ENCODE measurements at places on chromosomes 1 and 21.

- no peak for DNase-seq
These were observed 77.8 kb downstream of the TIAM1 start for GRCh38 chr21:31266241-31266640.

DNA sequence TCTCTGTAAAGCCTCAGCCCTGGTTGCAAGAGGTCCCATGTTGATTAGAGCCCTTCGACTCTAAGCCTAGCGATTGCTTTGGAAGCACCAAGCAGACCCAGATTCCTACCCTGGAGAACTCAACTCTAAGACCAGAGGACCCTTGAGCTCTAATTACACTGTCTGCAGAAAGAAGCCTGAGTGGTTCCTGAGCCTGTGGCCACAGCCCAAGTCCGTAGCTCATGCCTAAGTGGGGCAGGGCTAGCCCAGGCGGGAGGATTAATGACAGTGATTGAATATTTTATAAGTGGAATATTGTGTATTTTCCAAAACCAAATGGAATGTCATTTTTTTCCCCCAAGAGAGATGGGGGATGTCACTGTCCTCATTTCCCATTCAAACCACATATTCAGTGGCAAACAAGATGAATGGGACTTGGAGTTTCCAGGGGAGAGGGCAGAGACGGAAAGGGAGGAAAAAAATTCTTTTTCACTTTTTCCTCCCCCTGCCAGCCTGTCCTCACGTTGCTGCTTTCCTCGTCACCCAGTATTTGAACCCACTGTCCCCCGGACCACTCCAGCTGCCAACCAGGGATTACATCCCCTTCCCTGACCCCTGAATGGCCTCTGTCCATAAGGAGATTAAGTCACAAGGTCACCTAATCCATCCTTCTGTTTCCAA is 79.6 kb upstream of the CTTNBP2NL start:
- no peak for DNase-seq

- DNase-seq = no peak
These were observed 149.9 kb downstream of the CLIC6 start for GRCh38 chr21:34818662-34819158.

DNA sequence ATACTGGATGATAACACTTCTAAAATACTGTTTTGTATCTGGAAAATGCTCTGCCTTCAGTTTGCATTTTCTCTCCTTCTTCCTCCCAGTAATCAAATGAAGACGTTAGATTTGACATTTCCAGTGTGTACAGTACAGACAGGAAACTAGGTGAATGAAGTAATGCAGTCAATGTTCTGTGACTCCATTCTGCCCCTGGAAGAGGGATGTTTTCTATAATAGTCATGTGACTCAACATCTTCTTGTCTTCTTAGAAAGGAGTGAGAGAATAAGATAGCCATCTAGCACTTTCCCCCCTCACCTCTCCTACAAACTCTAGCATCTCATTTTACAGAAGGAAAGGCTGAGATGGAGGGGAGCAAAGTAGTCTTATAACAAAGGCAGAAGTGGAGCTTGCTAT is 77.6 kb downstream of the DDR2 start:
- DNase-seq = no peak

DNA sequence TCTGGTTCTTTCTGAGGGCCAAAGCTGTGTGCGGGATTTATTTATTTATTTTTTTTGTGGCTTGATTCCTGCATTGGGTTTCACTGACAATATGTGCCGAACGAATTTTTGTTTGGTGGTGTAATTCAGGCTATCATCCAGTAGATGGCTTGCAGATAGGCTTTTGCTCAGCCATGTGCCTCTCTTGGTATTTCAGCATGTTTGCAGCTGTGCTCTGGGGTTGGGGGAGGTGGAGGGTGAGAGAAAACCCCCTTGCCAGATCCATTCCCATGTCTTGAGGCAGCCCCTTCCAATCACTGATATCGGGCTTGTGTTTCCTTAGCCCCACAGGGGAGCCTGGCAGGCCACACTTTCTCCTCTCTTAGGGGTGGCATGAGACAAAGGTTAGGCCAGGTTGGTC is 302.4 kb downstream of the PTGER3 start:
- no peak for DNase-seq

GRCh38 chr21:41866274-41866809 is 12.8 kb downstream of the PRDM15 start:
- DNase-seq = no peak

GRCh38 chr1:238187575-238187949 is 296.8 kb upstream of the ZP4 start:
- DNase-seq = no peak

DNA sequence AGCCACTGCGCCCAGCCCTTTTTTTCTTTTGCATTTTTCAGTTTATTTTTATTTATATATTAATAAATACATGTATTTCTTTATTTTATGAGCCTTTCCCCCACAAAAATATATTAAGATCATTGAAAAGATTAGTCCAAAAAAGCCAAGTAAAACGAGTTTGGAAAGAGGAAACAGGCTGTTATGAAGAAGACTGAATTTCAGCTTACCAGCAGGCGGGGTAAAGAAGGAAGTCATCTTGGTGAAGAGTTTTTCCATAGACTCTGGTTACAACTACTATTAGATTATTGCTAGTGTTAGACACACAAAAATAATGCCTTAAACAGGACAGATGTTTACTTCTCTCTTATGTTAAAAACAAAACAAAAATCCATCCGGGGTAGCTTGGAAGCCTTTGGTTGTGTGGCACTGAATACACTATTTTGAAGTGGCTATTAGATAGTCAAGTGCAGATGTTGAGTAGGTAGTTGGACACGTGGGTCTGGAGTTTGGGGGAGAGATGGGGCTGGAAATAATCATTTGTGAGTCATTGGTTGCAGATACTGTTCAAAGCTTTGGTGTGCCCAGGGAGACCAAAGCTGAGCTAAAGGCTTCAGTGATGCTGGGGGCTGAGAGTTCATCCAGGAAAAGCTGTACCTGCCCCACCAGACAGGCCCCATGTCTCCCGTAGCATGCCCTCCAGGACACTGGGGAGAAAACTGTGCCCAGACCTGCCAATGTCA is 8.7 kb upstream of the LRRC71 start:
- no peak for DNase-seq

GRCh38 chr1:246798107-246798506 is 73.9 kb downstream of the SCCPDH start:
- no peak for DNase-seq

DNA sequence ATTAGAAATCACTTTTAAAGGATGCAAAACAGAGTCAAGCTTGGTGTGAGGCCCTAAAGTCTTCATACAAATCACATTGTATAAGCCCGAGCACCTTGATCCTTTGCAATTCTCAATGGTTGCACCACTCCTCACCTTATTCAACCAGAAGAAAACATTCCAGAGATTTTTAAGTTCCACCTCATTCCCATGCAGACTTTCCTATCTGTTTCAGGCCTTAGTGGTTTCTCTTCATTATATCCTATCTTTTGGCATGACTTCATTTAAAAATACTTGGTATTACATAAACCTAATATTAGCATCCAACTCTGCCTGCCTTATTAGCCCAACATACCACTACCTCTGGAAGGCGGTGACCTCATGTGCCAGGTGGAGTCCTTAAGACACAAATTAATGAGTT is 9.3 kb upstream of the GREM2 start:
- no peak for DNase-seq

GRCh38 chr1:235635938-235636662 is 13.5 kb downstream of the GNG4 start:
- DNase-seq = no peak

GRCh38 chr21:28380241-28380640 is 612.4 kb downstream of the LTN1 start:
- DNase-seq = no peak

DNA sequence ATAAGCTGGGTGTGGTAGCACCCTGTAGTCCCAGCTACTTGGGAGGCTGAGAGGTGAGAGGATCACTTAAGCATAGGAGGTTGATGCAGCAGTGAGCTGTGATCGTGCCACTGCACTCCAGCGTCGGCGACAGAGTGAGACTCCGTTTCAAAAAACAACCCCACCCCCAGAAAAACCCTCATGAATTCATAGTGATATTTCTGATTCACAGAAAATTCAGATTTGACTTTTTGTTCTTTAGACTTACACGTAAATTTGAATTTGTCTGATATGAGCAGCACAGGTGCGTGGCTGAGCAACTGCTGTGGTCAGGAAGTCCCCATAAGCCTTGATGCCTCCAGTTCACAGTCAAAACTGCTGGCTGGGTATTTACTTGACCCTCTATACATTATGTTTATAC is 10.0 kb upstream of the MORC3 start:
- peak; percentile 32 for DNase-seq

DNA sequence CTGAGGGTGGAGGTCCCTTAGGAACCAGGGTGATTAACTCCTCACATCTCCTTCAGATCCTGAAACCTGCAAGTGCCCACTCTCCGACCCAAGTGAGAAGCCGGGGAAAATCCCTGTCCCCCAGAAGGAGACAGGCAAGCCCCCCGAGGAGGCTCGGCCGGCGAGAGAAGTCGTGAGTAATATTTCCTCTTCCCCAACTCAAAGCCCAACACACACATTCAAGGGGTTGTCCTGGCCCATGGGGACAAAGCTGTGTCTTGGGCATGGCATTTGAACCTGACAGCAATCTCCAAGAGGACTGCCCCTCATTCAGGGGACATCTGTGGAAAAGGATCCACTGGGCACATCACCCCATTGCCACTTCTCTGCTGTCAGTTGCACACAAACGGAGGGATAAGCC is 23.6 kb downstream of the VASH2 start:
- DNase-seq = no peak

DNA sequence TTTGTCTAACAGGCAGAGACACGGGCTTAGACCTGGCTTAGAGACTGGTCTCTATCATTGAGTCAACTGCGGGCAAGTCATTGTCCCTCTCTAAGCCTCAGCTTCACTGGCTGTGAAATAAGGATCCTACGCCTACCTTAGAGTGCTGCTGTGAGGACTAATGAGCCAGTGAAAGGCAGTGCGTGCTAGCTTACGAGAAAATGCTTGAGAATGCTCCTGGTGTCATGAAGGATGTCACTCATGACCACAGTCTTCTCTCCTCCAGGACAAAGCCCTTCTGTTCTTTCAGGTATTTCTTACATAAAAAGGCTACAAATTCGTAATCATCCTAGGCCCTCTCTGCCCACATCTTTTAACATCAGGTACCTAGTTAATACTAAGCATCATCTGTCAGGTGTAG is 16.5 kb upstream of the A3GALT2 start:
- no peak for DNase-seq

- no peak for DNase-seq
These were observed 1.2 kb downstream of the PTPN14 start for GRCh38 chr1:214550013-214550856.

DNA sequence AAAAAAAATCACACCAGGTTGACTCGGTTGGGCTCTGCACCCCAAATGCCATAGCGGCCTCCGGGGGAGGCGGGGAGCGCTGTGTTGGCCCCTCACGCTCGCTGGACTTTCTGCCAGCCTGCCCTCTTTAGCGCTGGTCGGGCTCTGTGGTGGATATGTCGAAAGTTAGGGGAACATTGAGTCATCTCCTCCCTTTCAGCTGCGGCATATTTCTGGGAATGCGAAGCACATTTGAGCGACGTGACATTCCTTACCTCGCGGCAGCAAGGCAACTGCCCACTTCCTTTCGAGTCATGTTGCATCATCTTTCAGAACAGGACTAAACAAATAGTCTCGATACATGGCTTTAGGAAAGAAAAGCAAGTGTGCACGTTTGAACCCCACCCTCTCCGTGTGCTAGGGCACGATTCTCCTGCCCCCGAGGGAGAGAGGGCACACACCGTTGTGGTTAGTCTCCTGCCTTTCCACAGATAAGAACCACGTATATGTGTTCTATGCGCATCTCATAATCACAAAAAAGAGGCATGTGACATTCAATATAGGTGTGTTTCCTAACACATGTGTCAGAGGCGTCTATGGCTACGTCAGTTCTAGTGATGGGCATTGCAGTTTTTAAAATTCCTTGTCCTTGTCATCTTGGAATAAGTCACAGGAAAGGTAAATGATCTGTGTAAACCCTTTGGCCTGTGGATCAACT is 105.9 kb upstream of the SLC45A1 start:
- no peak for DNase-seq

DNA sequence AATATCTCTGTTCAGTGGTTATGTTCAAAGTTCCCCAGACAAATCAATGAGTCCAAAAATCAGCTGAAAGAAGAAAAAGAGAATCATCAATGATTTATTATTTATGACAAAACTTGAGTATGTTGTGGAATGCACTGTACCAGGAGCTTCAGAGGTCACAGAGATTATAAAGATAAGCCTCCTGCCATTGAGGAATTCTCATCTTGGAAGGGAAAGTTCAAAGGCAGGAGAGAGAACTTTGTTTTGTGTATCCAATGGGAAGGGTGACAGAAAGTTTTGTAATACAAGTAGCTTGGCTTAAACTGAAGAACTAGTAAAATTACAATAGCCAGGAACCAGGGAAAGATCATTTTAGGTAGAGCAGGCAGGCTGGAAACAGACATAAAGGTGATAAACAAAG is 367.7 kb downstream of the VAV3 start:
- DNase-seq = no peak

GRCh38 chr1:36863500-36863899 is 170.8 kb downstream of the GRIK3 start:
- DNase-seq = no peak

- no peak for DNase-seq
These were observed 296.3 kb downstream of the PTBP2 start for GRCh38 chr1:97017895-97018294.

GRCh38 chr1:109331113-109331512 is 24.3 kb upstream of the MYBPHL start:
- no peak for DNase-seq

GRCh38 chr1:71804140-71804539 is 478.2 kb downstream of the NEGR1 start:
- no peak for DNase-seq

GRCh38 chr1:235054936-235055335 is 73.7 kb downstream of the TOMM20 start:
- no peak for DNase-seq

DNA sequence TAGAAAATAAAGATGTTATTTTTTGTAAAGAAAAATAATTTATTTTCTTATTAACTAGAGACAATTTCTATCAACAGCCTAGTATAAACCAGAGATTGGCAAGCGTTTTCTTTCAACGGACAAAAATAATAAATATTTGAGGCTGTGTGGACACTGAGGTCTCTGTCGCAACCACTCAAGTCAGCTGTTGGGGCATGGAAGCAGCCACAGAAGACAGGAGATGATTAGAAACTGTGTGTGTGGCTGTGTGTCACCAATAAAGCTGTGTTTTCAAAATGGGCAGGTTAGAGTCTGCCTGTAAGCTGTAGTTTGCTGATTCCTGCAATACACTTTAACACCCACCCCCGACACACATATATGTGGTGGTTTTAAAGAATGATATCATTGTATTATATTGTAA is 200.6 kb upstream of the HMCN1 start:
- no peak for DNase-seq

- peak; percentile 5 for DNase-seq
These were observed 1.6 kb downstream of the LMO4 start for GRCh38 chr1:87330057-87330884.

DNA sequence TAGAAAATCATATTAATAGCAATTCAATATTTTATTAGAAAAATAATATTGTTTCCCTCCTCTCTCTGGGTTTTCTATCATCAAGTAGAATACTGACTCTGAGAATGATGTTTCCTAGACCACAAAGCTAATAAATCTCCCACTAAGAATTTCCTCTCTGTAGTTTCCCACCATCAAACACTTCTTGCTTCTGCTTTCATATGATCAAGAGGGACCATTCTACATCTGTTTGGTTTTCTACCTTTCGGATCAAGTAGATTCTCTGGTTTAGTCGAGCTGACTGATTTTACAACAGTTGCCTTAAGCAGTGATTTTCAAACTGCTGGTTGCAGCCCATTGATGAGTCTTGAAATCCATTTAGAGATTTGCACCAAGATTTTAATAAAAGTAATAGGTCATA is 240.2 kb upstream of the PTBP2 start:
- no peak for DNase-seq

Measured in stimulated activated CD8-positive, alpha-beta memory T cell treated with anti-CD3 and anti-CD28 coated beads, Interleukin-2, amount 100 ng/mL, for 48 hours (primary cell).